Chondrocyte (in vitro differentiated cells): ENCODE measurements at places on chromosomes 4 and X. TPM values are rescaled to one million over a fixed set of nuclear protein-coding genes. Genes with fewer than 3 reads are reported as not detected.

GRCh38 chrX:56233682-56234081, 1.5 kb downstream of the KLF8 start:
- no peak for DNase-seq
- H3K27me3 ChIP-seq = peaks cover 11% of the 10 kb centered on the region
- peaks cover 2% of the 10 kb centered on the region for H3K4me1 ChIP-seq

DNA sequence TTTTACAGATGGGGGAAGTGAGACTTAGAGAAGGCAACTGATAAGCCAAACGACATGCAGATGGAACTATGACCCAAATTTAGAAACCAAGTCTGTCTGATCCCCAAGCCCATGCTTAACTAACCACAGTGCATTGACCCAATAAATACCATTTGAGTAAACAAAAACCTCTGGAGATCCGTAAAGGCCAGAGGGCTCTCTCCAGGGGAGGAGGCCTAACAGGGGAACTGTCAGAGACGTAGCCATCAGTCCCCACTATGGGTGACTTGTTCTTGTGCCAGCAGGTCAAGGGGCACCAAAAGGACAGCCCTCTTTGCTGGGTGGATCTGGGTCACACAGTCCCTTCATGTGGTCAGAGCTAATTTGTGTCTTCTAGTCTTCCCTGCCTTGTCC, 420.2 kb downstream of the BCOR start:
- H3K27ac ChIP-seq = no peak overlapping the region
- H3K36me3 ChIP-seq = no peaks in the 10 kb centered on the region
- H3K4me1 ChIP-seq = no peaks in the 10 kb centered on the region
- H3K27me3 ChIP-seq = no peaks in the 10 kb centered on the region
- no peak overlapping the region for H3K4me3 ChIP-seq

GRCh38 chr4:3413675-3414420, 27.9 kb upstream of the HGFAC start:
- no peak overlapping the region for H3K4me3 ChIP-seq
- DNase-seq = peak; percentile 90
- H3K27ac ChIP-seq = no peak overlapping the region
- H3K36me3 ChIP-seq = peaks cover 10% of the 10 kb centered on the region
- H3K27me3 ChIP-seq = no peaks in the 10 kb centered on the region
- H3K4me1 ChIP-seq = no peaks in the 10 kb centered on the region

DNA sequence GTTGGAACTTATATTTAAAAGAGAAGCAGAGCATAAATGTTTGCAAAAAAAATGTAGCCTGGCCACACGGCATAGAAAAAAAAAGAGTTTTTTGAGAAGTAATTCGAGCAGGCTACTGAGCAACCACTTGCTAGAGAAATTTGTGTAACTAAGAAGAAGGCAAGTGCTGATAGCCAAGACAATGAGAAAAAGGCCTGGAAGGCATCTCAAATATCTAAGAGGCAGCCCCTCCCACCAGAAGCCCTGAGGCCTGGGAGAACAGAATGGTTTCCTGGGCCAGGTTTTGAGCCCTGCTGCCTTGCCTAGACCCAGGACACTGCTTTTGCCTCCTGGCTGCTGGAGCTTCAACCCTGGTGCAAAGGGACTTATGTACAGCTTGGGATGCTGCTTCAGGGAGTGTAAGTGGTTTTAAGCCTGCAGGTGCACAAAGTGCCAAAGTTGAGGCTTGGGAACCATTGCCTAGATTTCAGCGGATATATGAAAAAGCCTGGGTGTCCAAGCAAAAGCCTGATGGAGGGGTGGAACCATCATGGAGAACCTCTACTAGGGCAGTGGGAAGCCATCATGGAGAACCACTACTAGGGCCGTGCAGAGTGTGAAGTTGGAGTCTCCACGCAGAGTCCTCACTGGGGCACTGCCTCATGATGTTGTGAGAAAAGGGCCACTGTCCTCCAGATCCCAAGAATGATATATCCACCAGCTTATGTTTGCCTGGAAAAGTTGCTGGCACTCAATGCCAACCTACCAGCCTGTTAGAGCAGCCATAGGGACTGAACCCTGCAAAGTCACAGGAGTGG, 9.7 kb downstream of the TECRL start:
- DNase-seq = peak; percentile 34
- no peaks in the 10 kb centered on the region for H3K36me3 ChIP-seq
- no peak overlapping the region for H3K27ac ChIP-seq
- H3K4me1 ChIP-seq = no peaks in the 10 kb centered on the region
- H3K4me3 ChIP-seq = no peak overlapping the region

The TRMT2B gene
- total RNA-seq = 9.5 to 13.1 TPM (median 9.9 TPM) in 3 replicates

The MAGEA11 gene
- total RNA-seq = not detected in 3 replicates

The HTN1 gene
- not detected in 3 replicates for total RNA-seq
